ENCODE measurements at places on chromosomes 3 and 15.

DNA sequence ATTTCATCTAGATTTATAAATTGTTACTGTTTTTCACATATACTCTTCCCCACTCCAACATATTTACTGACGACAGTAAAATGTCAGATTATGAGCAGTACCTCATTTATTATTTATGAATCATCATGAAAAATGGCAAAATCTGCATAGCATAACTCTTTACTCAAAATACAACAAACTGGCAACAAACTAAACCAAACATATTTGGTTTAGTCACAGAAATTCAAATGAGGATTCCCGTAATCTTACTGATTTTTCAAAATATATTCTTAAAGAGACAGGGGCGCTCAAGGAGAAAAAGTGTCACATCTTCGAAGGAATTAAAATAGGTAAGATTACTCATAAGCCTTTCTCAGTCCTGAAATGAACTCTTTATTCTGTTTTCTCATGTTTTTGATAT lies 3.0 kb upstream of the GPR87 start:
- DNase-seq: peak; percentile 61

DNA sequence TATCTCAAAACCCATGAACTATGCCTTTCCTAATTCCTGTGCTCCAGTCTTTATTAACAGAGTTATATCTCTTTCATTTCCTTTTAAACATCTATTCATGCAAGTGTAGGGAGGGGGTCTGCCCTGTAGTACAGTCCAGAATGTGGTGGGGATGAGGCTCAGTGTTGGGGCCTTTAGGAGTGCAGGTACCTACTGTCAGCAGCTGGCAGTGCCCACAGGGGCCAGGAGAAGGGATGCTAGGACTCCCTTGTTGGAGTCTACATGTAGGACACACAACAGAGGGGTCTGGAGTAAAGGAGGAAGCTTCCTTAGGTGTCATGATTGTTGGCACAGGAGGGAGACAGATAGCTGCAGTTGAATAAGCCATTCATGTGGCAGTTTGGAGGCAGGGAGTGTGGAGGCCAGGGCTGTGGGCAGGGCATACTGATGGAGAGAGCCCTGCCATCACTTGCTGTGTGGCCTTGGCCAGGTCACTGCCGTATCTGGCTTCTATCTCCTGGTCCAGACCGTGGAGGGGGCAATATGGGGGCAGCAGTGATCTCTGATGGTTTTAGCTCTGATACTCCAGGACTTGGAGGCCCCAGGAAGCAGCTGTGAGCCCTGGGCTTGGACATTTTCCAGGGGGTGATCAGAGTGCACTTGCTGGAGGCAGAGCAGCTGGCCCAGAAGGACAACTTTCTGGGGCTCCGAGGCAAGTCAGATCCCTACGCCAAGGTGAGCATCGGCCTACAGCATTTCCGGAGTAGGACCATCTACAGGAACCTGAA lies 29.5 kb downstream of the ESYT3 start:
- DNase-seq: no peak

GRCh38 chr3:64392001-64392400 lies 166.7 kb upstream of the PRICKLE2 start:
- DNase-seq: no peak

DNA sequence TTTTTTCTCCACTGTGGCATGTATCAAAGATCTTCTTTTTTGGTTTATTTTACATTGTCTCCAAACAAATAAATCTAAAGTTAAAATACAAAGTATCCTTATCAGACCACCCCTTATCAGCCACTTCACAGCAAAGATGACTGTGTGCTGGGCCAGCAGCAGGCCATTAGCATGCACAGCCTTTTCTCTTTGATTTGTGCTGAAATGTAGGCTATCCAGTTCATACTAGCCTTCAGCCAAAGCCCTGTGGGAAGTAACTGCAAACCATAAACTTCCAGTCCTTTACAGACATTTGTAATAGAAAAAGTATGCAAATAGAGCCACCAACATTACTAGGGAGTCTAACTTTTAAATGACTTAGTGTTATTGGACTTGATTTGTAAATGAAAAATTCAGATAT lies 816.3 kb downstream of the FHIT start:
- no peak for DNase-seq

- DNase-seq: no peak
These were observed 32.6 kb upstream of the CHRNA7 start for GRCh38 chr15:31997711-31998110.

GRCh38 chr15:75651810-75652543 lies 4.3 kb downstream of the SNX33 start:
- no peak for DNase-seq

DNA sequence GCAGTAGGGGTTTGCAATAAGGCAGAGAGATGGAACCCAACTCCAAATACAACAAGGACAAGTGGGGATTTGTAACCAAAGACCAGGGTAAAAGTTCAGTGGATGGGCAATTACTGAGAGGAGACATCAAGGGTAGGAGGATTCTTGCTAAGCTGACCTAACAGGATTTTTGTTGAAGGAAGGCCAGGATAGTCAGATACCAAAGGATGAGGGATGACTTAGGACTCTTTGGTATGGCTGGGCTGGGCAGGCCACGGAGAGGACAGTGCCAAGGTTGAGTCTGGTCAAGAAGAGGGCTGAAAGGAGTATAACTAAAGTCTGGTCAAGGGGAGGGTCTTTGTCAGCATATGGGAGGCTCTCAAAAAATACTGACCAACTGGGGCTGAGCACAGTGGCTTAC lies 85.3 kb upstream of the UBE2E2 start:
- no peak for DNase-seq

DNA sequence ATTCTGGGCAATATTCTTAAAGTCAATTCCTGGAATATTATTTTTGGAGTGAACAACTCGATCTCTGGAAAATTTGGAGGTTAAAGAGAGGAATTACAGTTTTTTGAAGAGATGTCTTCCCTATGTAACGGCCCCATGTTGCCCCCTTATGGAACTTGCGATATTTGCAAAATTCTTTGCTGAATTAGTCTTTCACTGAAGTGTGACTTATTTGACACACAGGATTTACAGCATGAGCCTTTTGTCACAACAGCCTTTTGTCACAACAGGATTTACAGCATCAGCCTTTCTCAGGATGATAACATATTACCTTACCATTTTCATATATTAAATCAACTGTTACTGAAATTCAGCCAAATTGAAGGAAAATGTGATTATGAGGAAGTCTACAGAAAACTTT lies 37.8 kb upstream of the SPTSSB start:
- DNase-seq: peak; percentile 65

DNA sequence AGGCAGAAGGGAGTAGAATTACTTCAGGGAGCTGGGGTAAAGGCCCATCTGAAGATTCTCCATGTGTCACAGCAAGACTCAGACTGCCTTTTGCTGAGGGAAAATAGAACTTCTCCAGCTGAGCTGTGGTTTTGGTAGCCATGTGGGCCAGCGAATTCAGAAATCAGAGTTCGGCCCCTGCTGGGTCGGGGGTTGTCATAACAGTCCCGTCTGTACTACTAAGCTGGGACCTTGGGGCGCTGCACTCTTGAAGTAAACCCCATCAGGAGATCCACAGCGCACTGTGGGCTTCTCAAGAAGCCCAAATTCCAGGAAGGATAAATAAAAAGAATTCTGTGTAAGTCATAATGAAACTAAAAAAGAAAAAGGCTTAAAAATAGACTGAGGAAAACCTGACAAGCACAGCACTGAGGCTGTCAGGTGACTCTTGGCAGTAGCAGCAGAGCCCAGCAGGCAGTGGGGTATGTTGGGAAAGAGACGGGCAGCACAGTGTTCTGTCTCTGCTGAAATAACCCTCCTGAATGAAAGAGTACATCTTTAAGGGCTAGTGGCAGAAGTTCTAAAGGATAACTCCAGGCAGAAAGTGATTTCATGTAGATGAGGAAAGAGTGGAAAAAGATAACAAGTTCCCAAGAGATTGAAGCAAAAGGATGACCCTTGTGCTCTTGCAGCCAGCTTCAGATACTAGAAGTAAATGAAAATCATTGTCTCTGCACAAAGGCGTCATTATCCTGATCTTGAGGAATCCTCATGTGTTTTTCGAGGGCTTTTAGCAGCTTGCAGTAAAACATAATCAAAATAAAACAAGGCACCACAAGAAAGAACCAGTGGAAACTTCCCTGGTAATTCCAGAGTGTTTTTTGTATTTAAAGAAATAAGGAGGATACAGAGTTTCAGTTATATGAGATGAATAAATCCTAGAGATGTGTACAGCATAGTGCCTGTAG lies 74.5 kb downstream of the RAB7A start:
- no peak for DNase-seq

GRCh38 chr15:31500766-31501449 lies 174.3 kb downstream of the KLF13 start:
- no peak for DNase-seq

- no peak for DNase-seq
These were observed 395.8 kb downstream of the CACNA2D3 start for GRCh38 chr3:54518011-54518675.

GRCh38 chr3:186520957-186521842 lies 23.0 kb downstream of the CRYGS start:
- no peak for DNase-seq

GRCh38 chr3:181782306-181782954 lies 70.7 kb downstream of the SOX2 start:
- peak; percentile 35 for DNase-seq

GRCh38 chr3:128503164-128503651 lies 10.2 kb upstream of the GATA2 start:
- no peak for DNase-seq

DNA sequence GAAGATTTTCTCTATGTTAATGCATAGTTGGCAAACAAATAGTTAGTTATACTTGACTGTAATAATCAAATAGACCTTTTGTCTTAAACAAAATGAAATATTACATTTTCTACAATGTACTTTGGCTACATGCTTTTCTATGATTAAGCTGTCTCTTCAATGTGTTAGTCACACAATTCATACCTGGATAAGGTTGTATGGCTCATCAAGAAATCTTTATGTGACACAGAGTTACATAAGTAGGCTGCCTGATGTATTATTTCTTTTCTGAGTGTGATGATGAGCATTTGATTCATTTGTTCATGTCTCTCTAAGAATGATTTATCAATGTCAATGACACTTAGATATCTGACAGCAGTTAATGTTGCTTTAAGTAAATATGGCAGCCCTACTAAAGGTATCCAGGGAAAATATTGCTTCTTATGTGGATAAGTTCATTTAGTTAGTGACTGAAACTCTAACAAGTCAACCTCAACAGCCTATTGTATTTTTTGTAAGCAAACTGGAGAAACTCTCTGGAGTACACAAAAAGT lies 157.4 kb upstream of the SOX2 start:
- no peak for DNase-seq

GRCh38 chr3:13336592-13336991 lies 83.5 kb downstream of the NUP210 start:
- no peak for DNase-seq

- DNase-seq: no peak
These were observed 46.8 kb downstream of the PRICKLE2 start for GRCh38 chr3:64178419-64178818.

- DNase-seq: no peak
These were observed 207.5 kb upstream of the ADAMTS9 start for GRCh38 chr3:64895106-64895990.

GRCh38 chr3:131712662-131713061 lies 209.9 kb upstream of the MRPL3 start:
- DNase-seq: no peak

DNA sequence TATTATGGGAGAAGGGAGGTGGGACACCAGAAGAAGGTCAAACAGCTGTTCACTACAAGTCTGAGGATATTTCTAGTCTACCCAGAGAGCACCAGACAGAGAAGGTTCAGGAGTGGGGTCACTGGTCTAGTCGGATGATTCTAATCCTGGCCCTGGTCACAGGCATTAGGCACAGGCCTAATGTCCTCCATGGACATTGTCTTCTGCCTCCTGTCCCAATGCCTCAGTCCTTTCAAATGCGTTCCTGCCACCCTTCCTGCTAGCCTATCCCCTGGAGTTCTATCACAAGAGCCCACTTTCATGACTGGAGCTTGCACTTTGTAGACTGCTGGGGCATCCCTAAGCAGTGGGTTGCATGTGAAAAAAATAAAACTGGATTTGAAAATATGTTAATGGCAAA lies 83.9 kb upstream of the PFN2 start:
- no peak for DNase-seq

DNA sequence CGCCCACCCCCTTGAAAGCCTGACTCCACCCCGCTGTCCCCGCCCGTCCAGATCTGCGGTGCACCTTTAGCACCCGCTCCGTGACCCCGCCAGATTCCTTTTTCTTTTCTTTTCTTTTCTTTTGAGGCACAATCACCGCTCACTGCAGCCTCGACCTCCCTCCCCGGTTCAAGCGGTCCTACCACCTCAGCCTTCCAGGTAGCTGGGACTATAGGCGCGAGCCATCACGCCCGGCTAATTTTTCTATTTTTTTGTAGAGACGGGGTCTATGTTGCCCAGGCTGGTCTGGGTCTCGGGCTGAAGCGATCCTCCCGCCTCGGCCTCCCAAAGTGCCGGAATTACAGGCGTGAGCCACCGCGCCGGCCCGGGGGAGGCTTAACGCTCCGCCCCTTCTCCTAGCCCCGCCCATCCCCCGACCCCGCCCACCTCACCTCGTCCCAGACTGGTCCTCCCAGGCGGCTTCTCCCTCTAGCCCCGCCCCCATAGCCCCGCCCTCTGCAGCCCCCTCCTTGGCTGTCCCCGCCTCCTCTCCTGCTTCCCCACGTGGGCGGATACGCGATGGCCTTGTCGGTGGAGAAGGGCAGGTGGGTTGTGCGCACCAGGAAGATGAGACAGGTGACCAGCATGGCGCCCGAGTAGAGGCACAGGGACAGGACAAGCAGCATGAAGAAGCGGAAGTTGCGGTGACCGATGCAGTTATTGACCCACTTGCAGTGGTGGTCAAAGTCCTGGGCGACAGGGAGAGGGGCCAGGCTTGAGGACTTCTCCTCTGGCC lies 3.2 kb downstream of the ZDHHC19 start:
- peak; percentile 31 for DNase-seq

- DNase-seq: peak; percentile 40
These were observed 11.6 kb downstream of the THBS1 start for GRCh38 chr15:39592500-39592899.

GRCh38 chr15:66905954-66906353 lies 159.4 kb upstream of the SMAD3 start:
- no peak for DNase-seq

GRCh38 chr15:88238618-88239430 lies 17.7 kb downstream of the NTRK3 start:
- DNase-seq: peak; percentile 15

DNA sequence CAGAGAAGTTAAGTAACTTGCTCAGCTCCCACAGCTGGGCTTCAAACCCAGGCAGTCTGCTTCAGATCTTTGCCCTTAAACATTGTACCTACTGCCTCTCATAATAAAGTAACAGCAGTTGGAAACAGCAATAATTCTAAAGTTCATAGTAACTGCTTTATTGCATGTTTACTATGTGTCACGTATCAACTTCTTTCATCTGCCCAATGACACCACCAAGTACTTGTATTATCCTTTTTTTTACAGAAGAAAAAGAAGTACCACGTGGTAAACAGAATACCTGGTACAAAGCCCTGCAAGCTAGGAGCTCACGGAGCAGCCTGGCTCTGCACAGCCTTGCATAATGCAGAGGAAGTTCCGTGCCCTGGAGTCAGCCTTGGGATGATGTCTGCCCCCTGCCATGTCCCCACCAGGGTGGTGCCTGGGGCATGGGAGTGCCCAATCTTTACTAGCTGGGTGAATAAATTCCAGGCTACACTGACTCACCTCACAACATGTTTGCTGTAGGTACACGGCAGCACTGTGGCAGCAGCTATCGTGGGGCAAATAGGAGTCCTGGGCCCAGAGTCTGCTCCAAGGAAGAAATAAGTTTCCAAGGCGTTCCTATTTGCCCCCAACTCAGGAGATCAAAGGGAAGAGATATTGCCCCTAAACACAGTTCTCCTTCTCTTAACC lies 77.2 kb downstream of the LDHAL6B start:
- no peak for DNase-seq

GRCh38 chr3:74722211-74722610 lies 107.8 kb upstream of the CNTN3 start:
- no peak for DNase-seq

- no peak for DNase-seq
These were observed 55.4 kb upstream of the SNRPN start for GRCh38 chr15:24899367-24899766.

All from fibroblast of mammary gland (primary cell).